ENCODE measurements at places on chromosomes 5 and 9.

- no peak for DNase-seq
Observed at GRCh38 chr9:93365427-93366118, 85.9 kb upstream of the FAM120A start.

- DNase-seq: no peak
Observed at GRCh38 chr5:98753507-98753906, 20.0 kb upstream of the RGMB start.

GRCh38 chr5:68243681-68244080 is 28.1 kb downstream of the PIK3R1 start:
- DNase-seq: no peak

GRCh38 chr5:59484618-59485017 is 408.9 kb downstream of the PDE4D start:
- DNase-seq: no peak

GRCh38 chr5:83072966-83073365 is 4.2 kb downstream of the TMEM167A start:
- no peak for DNase-seq

GRCh38 chr9:130042406-130042884 is 544 bp downstream of the FNBP1 start:
- DNase-seq: no peak

- no peak for DNase-seq
Observed at GRCh38 chr9:127034691-127035090, 87.7 kb downstream of the ANGPTL2 start.

GRCh38 chr9:4170231-4170630 is 129.6 kb downstream of the GLIS3 start:
- no peak for DNase-seq

GRCh38 chr5:122774519-122774860 is 390 bp upstream of the SNX2 start:
- no peak for DNase-seq

- no peak for DNase-seq
Observed at GRCh38 chr5:141753971-141754713, 72.1 kb upstream of the ARAP3 start.

GRCh38 chr9:132896906-132897305 is 18.2 kb downstream of the SPACA9 start:
- no peak for DNase-seq

DNA sequence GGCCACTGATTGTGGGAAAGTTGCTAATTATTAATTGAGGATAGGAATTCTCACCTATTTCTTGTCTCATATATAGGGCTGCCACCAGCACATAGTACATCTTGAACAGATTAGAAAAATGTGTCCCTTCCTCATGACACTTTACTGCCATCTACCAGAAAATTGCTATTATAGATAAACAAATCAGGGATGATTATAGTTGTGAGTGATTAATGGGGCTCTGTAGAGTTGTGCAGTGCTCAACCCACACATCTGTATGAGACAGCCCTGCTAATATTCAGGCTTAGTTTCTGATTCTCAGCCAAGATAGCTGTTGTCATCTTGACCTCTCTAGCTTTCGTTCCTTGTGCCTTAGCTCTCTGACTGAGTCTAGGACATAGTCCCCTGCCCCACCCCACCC is 373.3 kb downstream of the TLE4 start:
- no peak for DNase-seq

DNA sequence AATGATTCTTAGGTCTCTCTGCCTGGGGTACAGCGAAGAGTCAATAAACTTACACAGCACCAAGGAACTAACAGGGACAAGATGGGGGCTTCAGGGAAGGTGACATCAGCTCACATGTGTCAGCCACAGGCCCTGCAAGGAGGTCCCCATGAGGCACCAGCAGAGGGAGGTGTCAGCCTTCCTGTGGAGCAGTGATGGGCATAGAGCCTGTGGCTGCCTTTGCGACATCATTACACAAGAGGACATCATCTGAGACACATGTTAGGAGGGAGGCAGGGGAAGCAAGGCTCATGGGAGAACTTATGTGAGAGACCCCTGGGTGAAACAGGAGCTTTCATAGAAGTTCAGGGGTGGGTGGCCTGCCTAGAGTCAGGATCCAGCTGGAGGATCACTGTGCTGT is 389.6 kb downstream of the SEMA5A start:
- peak; percentile 9 for DNase-seq

DNA sequence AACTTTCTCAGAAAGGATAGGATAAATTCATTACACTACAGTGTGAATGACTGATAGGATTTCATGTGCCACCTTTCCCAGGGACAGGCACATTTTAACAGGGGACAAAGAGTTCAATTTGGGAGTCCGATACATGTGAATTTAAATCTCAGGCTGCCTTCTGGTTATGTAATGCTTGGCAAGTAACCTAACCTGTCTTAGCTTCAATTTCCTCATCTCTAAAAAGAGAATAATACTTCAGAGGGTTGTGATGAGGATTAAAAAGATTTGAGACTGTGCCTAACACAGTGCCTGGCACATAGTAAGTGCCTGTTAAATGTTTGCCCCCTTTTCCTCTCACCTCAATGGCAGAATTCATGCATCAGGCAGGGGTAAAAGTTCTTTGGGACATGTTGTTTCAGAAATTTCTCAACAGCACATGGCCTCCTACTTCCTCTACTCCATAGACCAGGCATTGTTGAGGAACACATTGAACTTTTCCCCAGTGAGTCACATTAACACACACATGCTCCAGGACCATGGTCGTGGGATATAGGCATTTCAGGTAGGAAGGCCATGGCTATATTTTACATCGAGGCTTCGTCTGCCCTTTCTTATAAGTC is 94.6 kb upstream of the EGFLAM start:
- no peak for DNase-seq

DNA sequence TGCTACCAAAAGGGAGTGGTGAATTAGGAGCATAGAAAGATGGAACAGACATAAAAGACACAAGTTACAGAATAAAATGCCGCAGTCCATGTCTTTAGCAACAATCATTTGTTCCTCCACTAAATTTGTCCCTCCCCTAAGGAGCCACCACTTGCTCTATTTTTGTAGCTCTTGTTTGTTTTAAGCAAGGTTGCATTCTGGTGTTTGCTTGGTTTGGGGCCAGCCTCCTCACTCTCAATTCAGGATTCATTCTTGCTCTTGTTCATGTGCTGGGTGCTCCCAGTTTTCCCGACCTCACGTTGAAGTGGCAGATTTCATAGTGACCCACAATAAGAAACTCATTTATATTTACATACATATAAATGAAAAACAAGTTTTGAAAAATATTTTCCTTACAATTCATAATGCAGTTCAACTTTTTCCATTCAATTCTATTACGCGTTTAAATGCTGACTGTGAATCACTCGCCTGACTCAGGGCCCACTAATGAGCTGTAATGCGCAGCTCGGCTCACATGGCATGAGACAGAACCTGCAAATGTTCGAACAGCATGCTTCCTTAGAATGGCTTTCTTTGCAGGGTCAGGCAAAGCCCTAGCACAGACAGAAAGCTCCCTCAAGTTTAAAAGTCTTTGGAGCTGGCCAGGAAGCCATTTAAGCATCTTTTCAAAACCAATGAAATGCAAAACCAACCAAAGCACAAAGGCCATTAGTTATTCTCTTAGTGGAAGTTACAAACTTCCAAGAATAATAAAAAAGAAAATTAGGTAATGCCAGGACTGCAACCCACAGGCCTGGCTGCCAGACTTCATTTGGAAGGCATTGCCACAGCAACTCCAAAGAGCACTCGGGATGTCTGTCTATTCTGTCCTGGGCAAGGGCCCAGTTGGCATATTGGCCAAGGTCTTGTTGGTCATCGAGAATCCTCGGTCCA is 41.7 kb downstream of the RETREG1 start:
- peak; percentile 73 for DNase-seq

- DNase-seq: peak; percentile 77
Observed at GRCh38 chr5:76807296-76807695, 11.5 kb upstream of the F2RL1 start.

DNA sequence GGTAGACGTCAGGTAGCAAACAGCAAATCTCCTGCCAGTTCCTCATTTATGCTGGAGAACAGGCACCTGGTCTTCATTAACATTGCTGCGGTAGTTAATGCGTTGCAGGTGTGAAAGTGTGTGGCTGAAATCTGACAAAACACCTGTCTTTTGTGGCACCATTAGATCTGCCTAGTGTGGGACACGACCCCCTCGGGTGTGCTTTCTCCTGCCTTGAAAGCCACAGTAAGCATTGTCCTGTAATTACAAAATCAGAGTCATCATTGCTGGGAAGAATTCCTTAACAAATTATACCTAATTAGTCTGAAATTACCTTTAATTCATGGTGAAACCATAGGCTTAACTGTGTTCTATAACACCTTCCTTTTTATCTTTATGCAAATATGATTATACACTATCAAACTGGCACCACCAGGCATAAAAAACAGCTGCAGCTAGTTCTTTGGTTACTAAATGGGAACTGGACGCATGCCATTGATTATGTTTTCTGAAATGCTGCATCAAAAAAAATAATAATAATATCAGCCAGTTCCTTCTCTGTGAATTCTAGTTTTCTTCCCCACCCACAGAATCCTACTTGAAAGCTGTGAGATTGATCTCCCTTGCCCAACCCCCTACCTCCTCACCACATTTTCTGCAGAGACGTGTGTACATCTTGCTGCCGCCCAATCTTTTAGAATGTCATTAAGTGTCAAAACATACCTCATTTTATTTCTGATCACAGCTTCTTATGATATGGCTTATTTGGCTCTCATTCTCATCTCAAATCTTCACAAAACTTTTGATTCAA is 374.0 kb downstream of the NFIB start:
- DNase-seq: no peak

DNA sequence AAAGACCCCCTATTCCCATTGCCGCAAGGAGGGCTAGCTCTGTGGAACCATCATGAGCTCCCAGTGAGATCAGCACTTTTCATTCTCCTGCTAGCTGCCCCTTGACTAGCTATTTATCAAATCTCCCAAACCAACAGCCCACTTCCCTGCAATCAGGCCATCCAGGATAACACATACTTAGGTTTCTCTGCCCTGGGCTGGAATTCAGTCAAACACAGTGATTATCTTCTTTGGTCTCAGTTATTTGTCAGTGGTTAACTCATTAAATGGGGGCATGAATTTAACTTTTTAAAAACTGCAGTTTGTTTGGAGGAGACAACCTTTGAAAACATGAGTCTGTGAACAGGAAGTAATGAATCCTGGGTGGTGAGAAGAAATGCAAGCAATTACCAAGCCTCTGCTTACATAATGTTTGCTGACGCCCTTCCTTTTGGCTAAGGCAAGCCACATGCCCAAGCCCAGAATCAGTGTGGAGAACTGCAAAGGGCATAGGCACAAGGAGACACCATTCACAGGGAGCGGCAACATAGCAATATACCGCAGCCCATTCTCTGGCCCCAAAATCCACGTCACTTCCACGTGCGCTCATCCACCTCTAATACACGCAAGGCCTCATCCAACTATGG is 275.0 kb downstream of the DRD1 start:
- no peak for DNase-seq

GRCh38 chr9:69877852-69878514 is 57.4 kb downstream of the CFAP95 start:
- DNase-seq: peak; percentile 22

DNA sequence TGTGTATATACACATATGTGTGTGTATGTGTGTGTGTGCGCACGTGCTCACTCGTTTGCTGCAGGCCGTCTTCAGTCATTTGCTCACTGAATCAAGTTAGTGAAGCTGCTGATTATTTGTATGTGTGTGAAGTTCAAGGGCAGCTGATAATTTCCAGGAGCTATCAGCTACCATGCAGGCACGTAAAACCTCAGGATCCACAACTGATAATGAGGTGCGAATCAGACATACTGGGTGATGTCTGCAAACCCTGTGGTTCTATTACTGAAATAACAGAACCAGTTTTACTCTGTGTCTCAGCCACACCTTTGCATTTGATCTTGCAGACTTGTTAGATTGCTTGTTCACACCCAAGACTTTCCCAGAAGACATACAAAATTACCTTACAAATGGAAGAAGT is 257.6 kb downstream of the TAF11L14 start:
- no peak for DNase-seq

DNA sequence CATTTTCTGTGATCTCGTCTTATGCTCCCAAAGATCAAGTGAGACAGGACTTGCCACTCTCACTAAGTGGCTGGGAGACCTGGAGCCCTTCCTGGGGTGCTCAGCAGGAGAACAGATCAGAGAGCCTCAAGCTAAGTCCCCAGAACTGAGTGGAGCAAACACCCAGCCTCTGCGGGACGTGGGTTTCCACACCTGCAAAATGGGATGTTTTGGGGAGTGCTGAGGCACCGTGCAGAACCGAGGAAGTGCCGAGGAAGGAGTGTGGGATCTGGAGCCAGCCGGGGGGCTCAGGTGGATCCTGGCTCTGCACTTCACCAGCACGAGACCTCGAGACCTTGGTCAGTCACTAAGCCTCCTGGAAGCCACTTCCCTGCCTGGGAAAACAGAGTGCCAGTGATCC is 166.0 kb downstream of the DAB2IP start:
- DNase-seq: no peak
